Sigmoid colon (tissue), 7 donors: ENCODE measurements at places on chromosomes 2 and 18. TPM values are rescaled to one million over a fixed set of nuclear protein-coding genes. Genes with fewer than 3 reads are reported as not detected.

The GKN1 gene
- not detected for total RNA-seq

The NT5DC4 gene
- not detected for total RNA-seq

GRCh38 chr2:42775810-42776209, 11.9 kb upstream of the OXER1 start:
- H3K27ac ChIP-seq = no peak overlapping the region
- H3K4me3 ChIP-seq = no peak overlapping the region
- H3K27me3 ChIP-seq = no peaks in the 10 kb centered on the region
- no peak for DNase-seq
- H3K4me1 ChIP-seq = peaks cover 3% of the 10 kb centered on the region

GRCh38 chr2:171965661-171966060, 34.1 kb upstream of the METAP1D start:
- H3K36me3 ChIP-seq = no peaks in the 10 kb centered on the region
- no peaks in the 10 kb centered on the region for H3K4me1 ChIP-seq
- H3K27ac ChIP-seq = no peak overlapping the region
- DNase-seq = no peak
- no peaks in the 10 kb centered on the region for H3K27me3 ChIP-seq

- no peak overlapping the region for H3K4me3 ChIP-seq
- H3K36me3 ChIP-seq = peaks cover 5% of the 10 kb centered on the region
- H3K27me3 ChIP-seq = no peaks in the 10 kb centered on the region
- no peak for DNase-seq
- peak overlapping the region; percentile 74 for H3K27ac ChIP-seq
These were observed 284.6 kb upstream of the CCDC68 start for GRCh38 chr18:55243857-55244256.

DNA sequence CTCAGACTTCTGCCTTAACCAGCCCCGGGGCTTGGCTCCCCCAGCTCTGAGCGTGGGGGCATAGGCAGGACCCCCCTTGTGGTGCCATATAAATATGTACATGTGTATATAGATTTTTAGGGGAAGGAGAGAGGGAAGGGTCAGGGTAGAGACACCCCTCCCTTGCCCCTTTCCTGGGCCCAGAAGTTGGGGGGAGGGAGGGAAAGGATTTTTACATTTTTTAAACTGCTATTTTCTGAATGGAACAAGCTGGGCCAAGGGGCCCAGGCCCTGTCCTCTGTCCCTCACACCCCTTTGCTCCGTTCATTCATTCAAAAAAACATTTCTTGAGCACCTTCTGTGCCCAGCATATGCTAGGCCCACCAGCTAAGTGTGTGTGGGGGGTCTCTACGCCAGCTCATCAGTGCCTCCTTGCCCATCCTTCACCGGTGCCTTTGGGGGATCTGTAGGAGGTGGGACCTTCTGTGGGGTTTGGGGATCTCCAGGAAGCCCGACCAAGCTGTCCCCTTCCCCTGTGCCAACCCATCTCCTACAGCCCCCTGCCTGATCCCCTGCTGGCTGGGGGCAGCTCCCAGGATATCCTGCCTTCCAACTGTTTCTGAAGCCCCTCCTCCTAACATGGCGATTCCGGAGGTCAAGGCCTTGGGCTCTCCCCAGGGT, 5.5 kb downstream of the CTDSP1 start:
- no peaks in the 10 kb centered on the region for H3K27me3 ChIP-seq
- DNase-seq = no peak
- H3K36me3 ChIP-seq = peaks cover 11% of the 10 kb centered on the region
- H3K4me1 ChIP-seq = peaks cover 50% of the 10 kb centered on the region
- peak overlapping the region; percentile 90 for H3K27ac ChIP-seq

DNA sequence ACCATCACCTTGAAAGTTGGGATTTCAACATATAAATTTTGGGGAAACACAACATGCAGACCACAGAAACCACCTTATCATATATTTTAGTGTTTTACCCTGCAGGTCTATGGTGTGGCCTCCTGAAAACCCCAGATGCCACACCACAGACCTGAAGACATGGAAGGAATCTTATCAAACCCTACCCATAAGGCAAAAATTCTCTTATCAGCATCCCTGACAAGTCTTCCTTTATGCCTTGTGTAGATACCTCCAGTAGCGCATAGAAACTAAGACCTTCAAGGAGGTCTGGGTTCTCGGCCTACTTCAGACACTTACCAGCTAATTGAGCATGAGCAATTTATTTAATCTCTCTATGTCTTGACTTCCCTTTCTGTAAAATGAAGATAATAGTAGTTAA, 59.1 kb upstream of the SLC14A2 start:
- H3K4me1 ChIP-seq = peaks cover 10% of the 10 kb centered on the region
- H3K27ac ChIP-seq = no peak overlapping the region
- no peaks in the 10 kb centered on the region for H3K27me3 ChIP-seq
- no peak overlapping the region for H3K4me3 ChIP-seq

DNA sequence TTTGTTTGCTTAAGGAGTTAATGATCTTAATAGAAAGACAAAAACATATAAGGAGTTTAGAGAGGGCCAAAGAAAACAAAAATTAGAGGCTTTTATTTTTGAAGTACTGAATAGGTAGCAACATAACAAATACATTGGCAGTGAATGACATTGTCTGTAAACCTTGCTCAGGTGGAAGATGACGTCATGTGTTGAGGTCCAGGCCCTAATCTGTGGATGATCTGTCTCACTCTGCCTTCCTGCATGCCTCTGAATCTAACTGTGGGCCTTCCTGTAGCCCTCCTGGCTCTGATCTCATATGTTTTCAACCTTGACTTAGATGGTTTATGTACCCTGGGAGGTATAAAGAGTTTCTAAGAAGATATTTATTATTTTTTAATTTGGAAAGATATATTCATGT, 58.1 kb upstream of the DYNAP start:
- no peak overlapping the region for H3K4me3 ChIP-seq
- no peaks in the 10 kb centered on the region for H3K36me3 ChIP-seq
- no peak for DNase-seq
- H3K27me3 ChIP-seq = no peaks in the 10 kb centered on the region

DNA sequence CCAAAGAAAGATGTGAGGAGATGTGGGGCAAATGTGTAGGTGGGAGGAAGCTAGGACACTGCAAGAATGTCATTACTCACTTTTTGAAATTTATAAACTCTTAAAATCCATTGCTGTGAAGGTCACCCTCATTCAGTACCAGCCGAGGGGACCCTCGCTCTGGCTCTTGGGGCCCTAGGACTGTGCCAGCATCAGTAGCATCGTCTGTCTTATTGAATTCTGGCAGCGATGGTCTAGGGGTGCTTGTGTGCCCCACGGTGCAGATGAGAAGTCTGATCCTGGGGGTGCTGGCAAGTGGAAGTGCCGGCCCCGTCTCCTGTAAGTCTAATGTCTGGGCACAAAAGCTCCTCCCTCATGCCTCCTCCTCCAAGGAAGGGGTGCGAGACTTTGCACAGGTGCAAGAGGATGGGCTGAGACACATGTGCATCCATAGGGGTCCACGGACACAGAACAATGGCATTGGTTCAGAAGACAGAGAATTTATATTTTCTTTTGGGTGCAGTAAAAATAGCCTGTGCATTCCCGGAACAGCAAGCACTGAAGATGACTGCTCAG, 266.7 kb upstream of the HDAC4 start:
- H3K27me3 ChIP-seq = no peaks in the 10 kb centered on the region
- H3K36me3 ChIP-seq = no peaks in the 10 kb centered on the region
- DNase-seq = no peak
- no peak overlapping the region for H3K4me3 ChIP-seq
